ENCODE measurements at places on chromosomes 3 and 15.

GRCh38 chr15:88178631-88179030, 77.9 kb downstream of the NTRK3 start:
- H3K27ac ChIP-seq, result no peak overlapping the region
- no peaks in the 10 kb centered on the region for H3K4me1 ChIP-seq
- H3K27me3 ChIP-seq, result no peaks in the 10 kb centered on the region
- no peak for DNase-seq
- no peaks in the 10 kb centered on the region for H3K36me3 ChIP-seq

- no peak overlapping the region for H3K27ac ChIP-seq
- DNase-seq, result no peak
- peaks cover 26% of the 10 kb centered on the region for H3K27me3 ChIP-seq
- H3K36me3 ChIP-seq, result no peaks in the 10 kb centered on the region
Observed at GRCh38 chr15:25665913-25666312, 197.2 kb downstream of the ATP10A start.

DNA sequence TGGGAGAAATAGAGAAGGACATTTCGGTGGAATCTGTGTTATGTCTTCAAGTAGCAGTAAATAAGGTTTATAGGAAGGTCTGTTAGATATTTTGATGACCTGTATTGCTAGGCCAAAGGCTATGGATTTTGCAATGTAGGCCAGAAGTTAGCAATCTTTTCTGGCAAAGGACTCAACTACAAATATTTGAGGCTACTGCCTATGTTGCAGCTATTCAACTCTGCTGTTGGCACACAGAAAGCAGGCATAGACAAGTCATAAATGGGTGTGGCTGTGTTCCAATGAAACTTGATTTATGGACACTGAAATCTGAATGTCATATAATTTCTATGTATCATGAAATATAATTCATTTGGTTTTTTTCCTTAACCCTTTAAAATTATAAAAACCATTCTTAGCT, 438.7 kb upstream of the C2CD4B start:
- DNase-seq, result no peak
- no peak overlapping the region for H3K4me3 ChIP-seq
- no peak overlapping the region for H3K27ac ChIP-seq
- H3K36me3 ChIP-seq, result no peaks in the 10 kb centered on the region
- H3K4me1 ChIP-seq, result no peaks in the 10 kb centered on the region

DNA sequence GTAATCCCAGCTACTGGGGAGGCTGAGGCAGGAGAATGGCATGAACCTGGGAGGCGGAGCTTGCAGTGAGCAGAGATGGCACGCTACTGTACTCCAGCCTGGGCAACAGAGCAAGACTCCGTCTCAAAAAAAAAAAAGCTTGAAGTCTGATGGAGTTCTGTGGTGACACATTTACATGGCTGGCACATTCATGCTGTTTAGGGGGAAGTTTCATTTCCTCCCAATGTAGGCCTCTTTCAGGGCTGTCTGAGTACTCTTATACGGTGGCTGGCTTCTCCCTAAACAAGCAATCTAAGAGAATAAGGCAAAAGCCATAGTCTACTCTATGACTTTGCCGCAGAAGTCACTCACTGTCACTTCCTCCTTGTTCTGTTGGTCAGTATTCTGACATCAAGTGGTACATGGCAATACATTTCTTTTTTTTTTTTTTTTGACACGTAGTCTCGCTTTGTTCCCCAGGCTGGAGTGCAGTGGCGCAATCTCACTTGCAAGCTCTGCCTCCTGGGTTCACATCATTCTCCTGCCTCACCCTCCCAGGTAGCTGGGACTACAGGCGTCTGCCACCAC, 41.2 kb downstream of the OIP5 start:
- no peak overlapping the region for H3K4me3 ChIP-seq
- H3K36me3 ChIP-seq, result peaks cover 33% of the 10 kb centered on the region
- DNase-seq, result no peak
- no peaks in the 10 kb centered on the region for H3K27me3 ChIP-seq
- H3K4me1 ChIP-seq, result peaks cover 39% of the 10 kb centered on the region

DNA sequence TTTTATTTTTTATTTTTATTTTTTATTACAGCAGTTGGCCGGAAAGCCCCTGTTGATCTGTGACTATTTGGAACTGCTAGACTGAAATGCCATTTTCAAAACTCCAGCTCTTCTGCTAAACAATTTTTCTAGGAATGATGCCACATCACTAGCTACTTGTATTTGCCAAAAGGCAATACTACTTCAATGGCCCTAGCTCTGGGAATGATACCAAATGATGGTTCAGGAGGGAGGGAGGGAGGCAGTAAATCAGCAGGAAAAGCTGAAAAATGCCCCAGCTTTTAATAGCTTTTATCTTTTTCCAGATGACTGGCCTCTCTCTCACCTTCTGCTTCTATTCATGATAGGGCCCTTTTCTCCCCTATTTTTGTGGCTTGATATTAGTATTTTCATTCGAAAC, 2.6 kb upstream of the CHL1 start:
- H3K27me3 ChIP-seq, result peaks cover 24% of the 10 kb centered on the region
- H3K4me1 ChIP-seq, result peaks cover 3% of the 10 kb centered on the region
- no peak overlapping the region for H3K27ac ChIP-seq
- no peak overlapping the region for H3K4me3 ChIP-seq
- H3K36me3 ChIP-seq, result peaks cover 3% of the 10 kb centered on the region

GRCh38 chr3:101512396-101512645, 691 bp downstream of the SENP7 start:
- peak overlapping the region; percentile 98 for H3K27ac ChIP-seq
- peaks cover 27% of the 10 kb centered on the region for H3K4me1 ChIP-seq
- DNase-seq, result no peak
- peak overlapping the region; percentile 99 for H3K4me3 ChIP-seq
- H3K36me3 ChIP-seq, result peaks cover 23% of the 10 kb centered on the region
- no peaks in the 10 kb centered on the region for H3K27me3 ChIP-seq

DNA sequence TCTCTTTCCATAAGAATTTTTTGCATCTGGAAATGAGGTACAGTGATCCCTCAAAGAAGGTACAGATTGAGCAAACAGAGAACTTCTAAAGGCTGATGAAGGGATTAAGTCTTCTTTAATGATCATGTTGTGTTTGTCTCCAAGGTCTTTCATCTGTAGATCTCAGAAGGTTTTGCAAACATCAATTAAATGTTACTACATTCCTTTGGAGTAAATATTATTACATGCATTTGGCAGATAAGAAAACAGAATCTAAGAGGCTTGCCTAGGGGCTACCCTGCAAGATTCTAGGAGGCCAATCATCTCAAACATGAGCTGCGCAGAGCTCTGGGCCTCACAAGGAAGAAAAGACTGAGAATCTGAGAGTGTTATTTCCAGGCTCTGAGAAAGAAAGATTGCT, 70.9 kb upstream of the LPP start:
- H3K27me3 ChIP-seq, result peaks cover 3% of the 10 kb centered on the region
- peaks cover 8% of the 10 kb centered on the region for H3K36me3 ChIP-seq
- peaks cover 3% of the 10 kb centered on the region for H3K4me1 ChIP-seq
- no peak overlapping the region for H3K27ac ChIP-seq
- no peak for DNase-seq
- H3K4me3 ChIP-seq, result no peak overlapping the region

DNA sequence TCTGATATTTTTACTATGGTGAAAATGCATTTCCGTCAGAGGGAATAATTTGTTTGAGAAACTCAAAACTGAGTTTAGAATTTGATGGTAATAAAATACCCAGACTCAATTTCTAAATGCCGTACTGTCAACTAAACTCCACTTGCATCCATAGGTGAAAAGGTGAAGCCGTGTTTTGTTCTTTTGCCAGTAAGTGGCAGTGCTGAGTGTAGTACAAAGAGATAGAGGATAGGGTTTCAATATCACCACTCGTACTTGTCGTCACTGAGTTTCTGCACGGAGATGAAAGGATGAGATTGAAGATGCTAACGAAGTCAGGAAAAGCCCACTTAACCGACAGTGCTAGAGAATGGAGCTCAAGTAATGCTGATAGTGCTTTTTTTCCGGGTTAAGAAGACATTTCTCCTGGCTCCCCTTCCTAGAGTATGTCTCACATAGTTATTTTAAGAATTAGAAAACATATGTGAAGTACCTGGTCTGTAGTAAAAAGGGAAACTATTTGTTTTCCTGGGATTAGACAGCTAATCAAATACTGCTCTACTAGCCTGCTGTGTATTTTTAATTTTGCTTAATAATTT, 345.1 kb downstream of the IL5RA start:
- H3K4me1 ChIP-seq, result no peaks in the 10 kb centered on the region
- H3K36me3 ChIP-seq, result no peaks in the 10 kb centered on the region
- DNase-seq, result no peak
- no peak overlapping the region for H3K4me3 ChIP-seq
- H3K27me3 ChIP-seq, result no peaks in the 10 kb centered on the region

- H3K4me1 ChIP-seq, result no peaks in the 10 kb centered on the region
- DNase-seq, result no peak
- H3K36me3 ChIP-seq, result no peaks in the 10 kb centered on the region
- H3K27me3 ChIP-seq, result peaks cover 5% of the 10 kb centered on the region
Observed at GRCh38 chr15:32953533-32953910, 235.7 kb downstream of the GREM1 start.

- H3K27me3 ChIP-seq, result no peaks in the 10 kb centered on the region
- no peak for DNase-seq
- H3K4me1 ChIP-seq, result no peaks in the 10 kb centered on the region
- H3K27ac ChIP-seq, result no peak overlapping the region
- no peaks in the 10 kb centered on the region for H3K36me3 ChIP-seq
Observed at GRCh38 chr3:159513867-159514380, 474.7 kb upstream of the IL12A start.

GRCh38 chr3:55779543-55779942, 292.4 kb upstream of the WNT5A start:
- no peaks in the 10 kb centered on the region for H3K4me1 ChIP-seq
- DNase-seq, result no peak
- H3K4me3 ChIP-seq, result no peak overlapping the region
- no peak overlapping the region for H3K27ac ChIP-seq
- H3K27me3 ChIP-seq, result peaks cover 2% of the 10 kb centered on the region
- no peaks in the 10 kb centered on the region for H3K36me3 ChIP-seq

- no peaks in the 10 kb centered on the region for H3K4me1 ChIP-seq
- no peak for DNase-seq
- no peaks in the 10 kb centered on the region for H3K27me3 ChIP-seq
- H3K4me3 ChIP-seq, result no peak overlapping the region
Observed at GRCh38 chr3:177827511-177828207, 630.4 kb upstream of the TBL1XR1 start.

DNA sequence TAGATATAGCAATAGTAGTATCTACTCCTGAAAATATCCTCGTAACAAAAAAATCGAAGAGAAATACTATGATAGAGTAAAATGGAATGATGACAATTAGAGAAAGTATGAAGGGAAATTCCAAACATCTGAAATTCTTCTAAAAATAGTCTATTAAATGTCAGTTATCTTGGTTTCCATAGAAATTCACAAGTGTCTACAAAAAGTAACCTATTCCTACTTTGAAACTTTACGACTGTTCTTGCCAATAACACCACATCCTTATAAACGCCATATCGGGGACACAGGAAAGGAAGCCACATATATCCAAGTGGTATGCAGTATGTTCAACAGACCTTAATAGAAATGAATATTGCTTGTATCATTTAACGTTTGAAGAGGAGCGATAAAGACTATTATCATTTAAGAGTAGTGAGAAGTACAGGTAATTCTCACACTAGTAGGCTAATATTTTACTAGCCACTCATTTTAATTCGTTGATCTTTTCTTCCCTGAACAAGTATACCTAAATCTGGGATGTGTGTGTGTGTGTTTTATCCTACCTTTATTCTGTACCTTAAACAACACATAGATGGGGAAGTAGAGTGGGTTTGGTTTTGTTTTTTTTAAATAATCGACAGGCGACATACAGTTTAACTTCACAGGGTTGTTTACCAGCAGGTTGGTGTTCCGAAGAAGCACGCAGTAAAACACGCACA, 1.2 kb downstream of the GPR176 start:
- no peak for DNase-seq
- peak overlapping the region; percentile 51 for H3K4me3 ChIP-seq
- peaks cover 3% of the 10 kb centered on the region for H3K36me3 ChIP-seq
- H3K27me3 ChIP-seq, result peaks cover 48% of the 10 kb centered on the region
- H3K4me1 ChIP-seq, result peaks cover 17% of the 10 kb centered on the region

DNA sequence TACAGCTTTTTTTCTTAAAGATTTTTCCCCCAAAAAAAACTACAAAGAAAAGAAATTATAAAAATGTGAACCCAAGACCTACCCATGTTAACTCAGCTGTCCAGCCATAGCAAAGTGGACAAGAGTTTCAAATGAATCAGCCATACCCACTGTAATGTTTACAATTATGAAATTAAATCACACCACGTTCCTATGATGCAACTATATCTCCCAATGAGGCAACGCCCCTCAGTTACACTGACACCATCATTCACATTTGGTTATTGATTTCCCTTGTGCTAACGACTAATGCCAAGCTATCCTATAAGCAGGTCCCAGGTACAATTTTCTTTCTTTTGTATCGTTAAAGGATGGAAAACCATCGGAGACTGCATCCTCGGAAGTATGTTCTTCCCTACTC, 115.1 kb upstream of the ICE2 start:
- H3K36me3 ChIP-seq, result peaks cover 3% of the 10 kb centered on the region
- no peak for DNase-seq
- peaks cover 36% of the 10 kb centered on the region for H3K4me1 ChIP-seq
- H3K4me3 ChIP-seq, result peak overlapping the region; percentile 6
- no peaks in the 10 kb centered on the region for H3K27me3 ChIP-seq
- no peak overlapping the region for H3K27ac ChIP-seq

- DNase-seq, result no peak
- H3K36me3 ChIP-seq, result peaks cover 28% of the 10 kb centered on the region
- peaks cover 64% of the 10 kb centered on the region for H3K4me1 ChIP-seq
- peak overlapping the region; percentile 87 for H3K27ac ChIP-seq
- peak overlapping the region; percentile 57 for H3K4me3 ChIP-seq
- H3K27me3 ChIP-seq, result no peaks in the 10 kb centered on the region
Observed at GRCh38 chr15:64503640-64504039, 43.3 kb downstream of the ZNF609 start.

- DNase-seq, result no peak
- H3K36me3 ChIP-seq, result peaks cover 15% of the 10 kb centered on the region
- H3K27me3 ChIP-seq, result no peaks in the 10 kb centered on the region
- H3K4me1 ChIP-seq, result peaks cover 6% of the 10 kb centered on the region
- no peak overlapping the region for H3K4me3 ChIP-seq
Observed at GRCh38 chr15:44501768-44502366, 35.1 kb upstream of the EIF3J start.

DNA sequence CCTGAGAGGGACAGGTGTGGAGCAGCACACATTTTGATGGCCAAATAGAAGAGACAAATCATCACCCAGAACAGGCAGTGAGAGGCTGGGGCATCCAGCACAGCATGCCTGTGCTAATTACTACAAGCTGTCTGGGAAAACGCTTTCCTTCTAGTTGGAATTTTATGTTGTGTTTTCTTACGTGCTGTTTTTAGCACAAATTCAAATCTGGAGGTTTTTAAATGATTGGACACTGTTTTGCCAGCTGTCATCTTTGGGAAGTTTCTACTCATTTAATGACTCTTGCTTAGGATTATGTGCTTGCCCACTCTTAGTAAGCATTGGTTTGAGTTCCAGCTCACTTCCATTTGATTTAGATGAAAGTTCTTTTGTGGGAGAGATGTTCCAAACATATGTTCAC, 43.5 kb downstream of the EAF1 start:
- no peak for DNase-seq
- no peaks in the 10 kb centered on the region for H3K36me3 ChIP-seq
- H3K27ac ChIP-seq, result no peak overlapping the region
- H3K27me3 ChIP-seq, result peaks cover 2% of the 10 kb centered on the region
- H3K4me1 ChIP-seq, result no peaks in the 10 kb centered on the region
- H3K4me3 ChIP-seq, result no peak overlapping the region

GRCh38 chr3:68220832-68221231, 566.4 kb upstream of the SUCLG2 start:
- H3K27ac ChIP-seq, result peak overlapping the region; percentile 77
- peaks cover 13% of the 10 kb centered on the region for H3K4me1 ChIP-seq
- peaks cover 2% of the 10 kb centered on the region for H3K36me3 ChIP-seq
- peak overlapping the region; percentile 2 for H3K4me3 ChIP-seq
